ENCODE measurements at places on chromosomes 12 and 14. TPM values are rescaled to one million over a fixed set of nuclear protein-coding genes. Genes with fewer than 3 reads are reported as not detected.

Gene KLC1
- 177 TPM for total RNA-seq

Gene KRT83
- not detected for total RNA-seq

Gene NRXN3
- not detected for total RNA-seq

Gene DACT1
- 18.5 TPM for total RNA-seq

Gene HCAR3
- total RNA-seq, result not detected

Gene TSPAN19
- not detected for total RNA-seq

Gene SLC17A8
- not detected for total RNA-seq

Gene B4GALNT1
- total RNA-seq, result 0.54 TPM

Gene C14orf180
- not detected for total RNA-seq

Gene FAM90A1
- total RNA-seq, result 0.40 TPM

Gene IGF1
- total RNA-seq, result not detected

Gene CD163
- total RNA-seq, result 1.2 TPM

Gene LHX5
- total RNA-seq, result not detected

Gene REM2
- total RNA-seq, result 10.6 TPM

All from T-cell (primary cell).